ENCODE measurements at places on chromosomes 3 and 15. TPM values are rescaled to one million over a fixed set of nuclear protein-coding genes. Genes with fewer than 3 reads are reported as not detected.

Gene CCRL2
- 5.4 TPM for total RNA-seq

Gene GATM
- total RNA-seq = 39.1 TPM

Gene DNAJA4
- 147 TPM for total RNA-seq

DNA sequence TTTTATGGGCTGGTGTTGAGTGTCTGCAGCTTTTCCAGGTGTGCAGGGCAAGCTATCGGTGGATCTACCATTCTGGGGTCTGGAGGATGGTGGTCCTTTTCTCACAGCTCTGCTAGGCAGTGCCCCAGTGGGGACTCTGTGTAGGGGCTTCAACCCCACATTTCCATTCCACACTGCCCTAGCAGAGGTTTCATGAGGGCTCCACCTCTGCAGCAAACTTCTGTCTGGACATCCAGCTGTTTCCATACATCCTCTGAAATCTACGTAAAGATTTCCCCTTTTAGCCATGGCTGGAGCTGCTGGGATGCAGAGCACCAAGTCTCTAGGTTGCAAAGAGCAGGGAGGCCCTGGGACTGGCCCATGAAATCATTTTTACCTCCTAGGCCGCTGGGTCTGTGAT, 11.6 kb downstream of the RFX7 start:
- DNase-seq = no peak
- no peak overlapping the region for H3K4me3 ChIP-seq
- no peaks in the 10 kb centered on the region for H3K4me1 ChIP-seq

DNA sequence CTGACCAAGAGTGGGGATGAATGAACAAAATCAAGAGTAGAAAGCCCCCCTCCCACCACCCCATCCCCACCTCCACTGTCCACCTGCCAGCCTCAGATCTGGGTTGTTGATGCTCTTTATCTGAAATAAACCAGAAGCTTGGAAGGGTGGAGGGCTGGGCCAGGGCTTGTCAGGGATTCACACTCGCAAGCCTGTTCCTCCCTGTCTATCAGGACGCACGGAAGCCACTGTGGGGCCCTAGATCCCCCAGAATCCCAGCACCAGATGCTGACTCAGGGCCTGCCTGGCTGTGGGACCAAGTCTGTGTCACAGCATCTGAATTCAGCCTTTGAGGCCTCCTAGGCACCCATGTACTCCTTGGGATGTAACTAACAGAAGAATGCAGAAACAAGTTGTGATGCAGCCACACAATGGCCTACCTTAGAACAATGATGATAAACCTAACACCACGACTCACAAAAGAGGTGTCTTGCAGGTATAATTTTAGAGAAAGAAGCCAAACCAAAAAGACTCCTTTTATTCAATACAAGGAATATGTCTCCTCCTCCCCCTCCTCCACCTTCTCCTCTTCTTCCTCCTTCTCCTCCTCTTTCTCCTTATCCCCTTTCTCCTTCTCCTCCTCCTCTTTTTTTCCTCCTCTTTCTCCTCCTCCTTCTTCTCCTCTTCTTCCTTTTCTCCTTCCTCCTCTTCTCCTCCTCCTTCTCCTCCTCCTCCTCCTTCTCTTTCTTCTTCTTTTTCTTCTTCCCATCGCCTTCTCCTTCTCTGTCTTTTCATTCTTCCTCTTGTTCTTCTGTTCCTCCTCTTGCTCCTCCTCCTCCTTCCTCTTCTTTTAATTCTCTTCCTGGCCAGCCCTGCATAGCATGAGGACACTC, 234.7 kb downstream of the PLCL2 start:
- H3K36me3 ChIP-seq = no peaks in the 10 kb centered on the region
- H3K27me3 ChIP-seq = no peaks in the 10 kb centered on the region
- no peak overlapping the region for H3K4me3 ChIP-seq
- no peaks in the 10 kb centered on the region for H3K4me1 ChIP-seq
- H3K27ac ChIP-seq = no peak overlapping the region

DNA sequence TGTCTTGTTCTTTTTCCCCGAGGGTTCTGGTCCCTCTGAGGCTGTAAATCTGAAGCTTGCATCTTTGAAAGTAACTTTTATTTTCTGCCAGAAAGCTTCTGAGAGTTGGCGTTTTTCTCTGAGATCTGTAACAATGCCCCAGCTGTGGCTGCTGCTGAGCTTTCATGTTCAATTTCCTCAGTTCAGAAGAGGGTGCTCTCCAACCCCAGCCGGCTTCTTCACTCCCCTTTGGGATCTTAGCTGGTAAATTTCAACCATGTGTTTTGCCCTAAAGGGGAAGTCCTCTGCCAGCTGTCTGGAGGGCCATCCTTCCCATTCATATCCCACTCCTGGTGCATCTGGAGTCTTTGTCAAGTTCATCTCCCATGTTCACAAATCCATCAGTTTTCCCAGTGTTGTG, 18.3 kb upstream of the CFAP100 start:
- H3K27ac ChIP-seq = no peak overlapping the region
- H3K4me1 ChIP-seq = no peaks in the 10 kb centered on the region
- no peak overlapping the region for H3K4me3 ChIP-seq
- no peaks in the 10 kb centered on the region for H3K36me3 ChIP-seq
- H3K27me3 ChIP-seq = no peaks in the 10 kb centered on the region

DNA sequence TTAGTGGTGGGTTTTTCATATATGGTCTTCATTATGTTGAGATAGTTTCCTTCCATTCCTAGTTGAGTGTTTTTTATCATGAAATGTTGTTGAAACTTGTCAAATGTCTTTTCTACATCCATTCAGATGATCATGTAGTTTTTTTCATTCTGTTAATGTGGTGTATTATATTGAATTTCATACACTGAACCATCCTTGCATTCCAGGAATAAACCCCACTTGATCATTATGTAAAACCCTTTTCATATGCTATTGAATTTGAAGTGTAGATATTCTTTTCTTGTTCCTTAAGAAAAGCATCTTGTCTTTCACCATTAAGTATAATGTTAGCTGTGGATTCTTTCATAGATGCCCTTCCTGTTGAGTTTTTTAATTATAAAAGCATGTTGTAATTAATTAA, 42.9 kb downstream of the PIAS1 start:
- no peak overlapping the region for H3K27ac ChIP-seq
- no peaks in the 10 kb centered on the region for H3K27me3 ChIP-seq
- H3K4me1 ChIP-seq = peaks cover 39% of the 10 kb centered on the region
- no peak for DNase-seq

GRCh38 chr15:58931987-58932588, 1.4 kb downstream of the SLTM start:
- H3K27ac ChIP-seq = peak overlapping the region; percentile 98
- H3K36me3 ChIP-seq = no peaks in the 10 kb centered on the region
- peak overlapping the region; percentile 87 for H3K4me3 ChIP-seq
- DNase-seq = no peak
- H3K4me1 ChIP-seq = peaks cover 32% of the 10 kb centered on the region

DNA sequence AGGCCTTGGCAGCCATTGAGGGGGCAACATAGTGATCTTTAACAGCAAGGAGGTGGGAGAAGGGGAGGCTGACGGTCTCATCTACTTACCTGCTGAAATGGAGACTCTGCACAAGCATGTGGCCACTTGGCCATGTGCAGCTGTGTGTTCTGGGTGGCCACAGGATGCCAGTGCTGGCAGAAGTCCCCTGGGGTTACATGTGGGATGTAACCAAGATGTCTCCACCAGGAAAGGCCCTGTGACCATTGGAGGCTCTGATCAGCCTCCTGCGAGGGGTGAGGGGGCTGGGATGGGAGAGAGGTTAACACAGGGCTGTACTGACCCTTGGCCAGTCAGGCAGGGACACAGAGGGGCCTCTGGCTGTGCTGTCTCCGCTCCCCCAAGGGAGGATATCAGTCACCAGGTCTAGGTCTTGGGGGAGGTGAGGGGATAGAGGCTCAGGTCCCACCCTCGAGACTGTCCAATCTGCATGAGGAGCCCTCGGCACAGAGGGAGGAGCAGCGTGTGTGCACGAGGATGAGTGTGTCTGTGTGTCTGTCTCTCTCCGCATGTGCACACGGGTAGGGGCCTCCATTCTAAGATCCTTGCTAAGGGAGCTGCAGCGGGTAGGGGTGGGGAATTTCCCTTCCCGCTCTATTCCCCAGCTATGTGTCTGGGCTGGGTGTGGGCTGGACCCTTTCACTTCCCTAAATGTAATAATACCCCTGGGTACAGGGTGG, 19.5 kb downstream of the PRKCD start:
- no peaks in the 10 kb centered on the region for H3K4me1 ChIP-seq
- no peak overlapping the region for H3K4me3 ChIP-seq
- H3K27ac ChIP-seq = no peak overlapping the region
- DNase-seq = no peak
- H3K36me3 ChIP-seq = no peaks in the 10 kb centered on the region
- H3K27me3 ChIP-seq = no peaks in the 10 kb centered on the region

DNA sequence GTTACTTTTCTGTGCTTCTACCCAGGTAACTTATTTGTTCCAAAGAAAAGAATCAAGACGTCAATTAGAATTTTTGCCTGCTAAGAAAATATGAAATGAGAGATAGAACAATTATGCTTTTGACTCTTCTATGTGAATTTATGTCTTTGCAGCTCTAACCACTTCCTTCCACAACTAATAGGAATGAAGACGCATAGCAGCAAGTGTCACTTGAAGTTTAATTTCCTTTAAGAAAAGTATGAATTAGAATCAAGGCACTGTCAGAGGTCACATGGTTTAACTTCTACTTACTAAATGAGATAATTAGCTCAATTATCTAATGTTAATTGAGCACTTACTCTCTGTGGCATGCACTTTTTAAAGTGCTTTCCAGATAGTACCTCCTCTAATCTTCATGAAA, 3.3 kb downstream of the WDR49 start:
- peaks cover 11% of the 10 kb centered on the region for H3K4me1 ChIP-seq
- no peak overlapping the region for H3K27ac ChIP-seq
- H3K27me3 ChIP-seq = no peaks in the 10 kb centered on the region

DNA sequence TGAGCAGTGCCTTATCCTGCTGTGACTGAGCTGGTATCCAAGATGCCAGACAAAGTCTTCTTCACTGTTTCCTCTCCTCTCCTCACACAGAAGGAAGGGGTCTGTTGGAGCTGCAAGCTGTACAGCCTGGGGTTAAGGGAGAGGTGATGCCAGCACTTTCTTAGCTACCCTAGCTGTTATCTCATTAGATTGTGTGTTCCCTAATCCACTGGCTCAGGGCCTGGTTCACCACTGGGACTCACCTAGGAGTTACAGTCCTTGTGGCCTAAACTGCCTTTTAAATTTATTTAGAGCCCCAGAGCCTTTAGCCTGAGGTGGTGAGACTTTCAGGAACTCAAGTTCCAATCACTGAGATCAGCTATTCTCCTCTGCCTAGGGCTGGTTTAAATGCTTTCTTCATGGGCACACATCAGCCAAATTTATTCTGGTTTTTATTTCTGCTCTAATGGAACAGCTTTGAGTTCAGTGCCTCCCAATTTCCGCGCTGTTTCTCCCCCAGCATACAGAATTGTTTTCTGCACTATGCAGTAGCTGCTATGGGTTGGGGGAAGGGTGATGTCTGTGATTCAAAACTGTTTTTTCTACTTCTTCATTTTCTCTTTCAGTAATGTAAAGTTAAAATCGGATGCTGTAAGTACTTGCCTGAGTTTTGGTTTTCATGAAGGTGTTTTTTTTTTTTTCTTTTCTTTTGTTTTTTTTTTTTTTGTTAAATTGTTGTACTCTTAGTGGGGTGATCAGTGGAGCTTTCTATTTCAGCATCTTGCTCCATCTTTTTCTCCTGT, 198.8 kb downstream of the DOCK3 start:
- no peak overlapping the region for H3K4me3 ChIP-seq
- no peaks in the 10 kb centered on the region for H3K27me3 ChIP-seq
- no peak overlapping the region for H3K27ac ChIP-seq
- no peak for DNase-seq

DNA sequence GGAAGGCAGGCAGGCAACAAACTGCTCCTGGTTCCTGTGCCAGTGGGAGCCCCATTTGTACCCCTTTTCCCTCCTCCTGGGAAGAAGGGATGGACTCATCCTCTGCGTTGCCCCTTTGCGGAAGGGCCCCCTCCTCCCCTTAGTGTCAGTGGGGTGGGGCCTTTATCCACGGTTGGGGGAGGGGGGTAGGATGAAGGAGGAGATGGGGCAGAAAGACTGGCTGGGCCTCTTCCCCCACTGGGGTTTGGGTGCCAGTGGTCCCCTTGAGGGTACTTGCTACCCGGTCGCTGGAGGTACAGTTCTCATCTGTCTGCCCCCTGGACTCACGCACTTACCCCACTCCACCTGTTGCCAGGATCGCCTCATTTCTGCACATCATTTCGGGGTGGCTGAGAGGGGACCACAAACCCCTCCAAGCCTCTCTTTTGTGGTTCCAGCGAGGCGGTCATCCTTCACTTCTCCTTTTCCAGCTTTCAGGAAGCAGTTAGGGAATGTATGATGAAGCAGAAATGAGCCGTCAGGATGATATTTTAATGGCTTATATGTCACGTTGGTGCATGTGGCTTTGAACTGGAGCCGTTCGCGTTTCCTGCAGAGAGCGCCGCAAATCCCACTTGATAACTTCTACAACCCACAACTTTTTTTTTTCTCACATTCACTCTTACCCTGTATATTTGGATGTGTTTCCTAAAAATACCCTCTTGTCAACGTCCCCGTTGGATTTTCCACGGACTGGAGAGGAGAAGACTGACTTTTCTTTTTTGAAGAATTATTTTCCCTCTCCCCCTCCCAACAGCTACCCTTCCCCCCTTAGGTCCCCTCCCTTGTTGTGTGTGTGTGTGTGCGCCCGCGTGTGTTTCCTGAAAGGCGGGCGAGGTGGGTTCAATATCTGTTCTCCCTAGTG, at the start of gene ZIC4:
Gene ZIC4, minus strand, starts transcription at position 516 of the 904 bp plus-strand sequence. CDS start 3,746 bp downstream, outside the sequence.
- peaks cover 24% of the 10 kb centered on the region for H3K4me1 ChIP-seq
- DNase-seq = no peak
- H3K27ac ChIP-seq = no peak within 1 kb of the TSS
- no peaks in the 10 kb centered on the region for H3K36me3 ChIP-seq
- H3K4me3 ChIP-seq = no peak within 1 kb of the TSS

DNA sequence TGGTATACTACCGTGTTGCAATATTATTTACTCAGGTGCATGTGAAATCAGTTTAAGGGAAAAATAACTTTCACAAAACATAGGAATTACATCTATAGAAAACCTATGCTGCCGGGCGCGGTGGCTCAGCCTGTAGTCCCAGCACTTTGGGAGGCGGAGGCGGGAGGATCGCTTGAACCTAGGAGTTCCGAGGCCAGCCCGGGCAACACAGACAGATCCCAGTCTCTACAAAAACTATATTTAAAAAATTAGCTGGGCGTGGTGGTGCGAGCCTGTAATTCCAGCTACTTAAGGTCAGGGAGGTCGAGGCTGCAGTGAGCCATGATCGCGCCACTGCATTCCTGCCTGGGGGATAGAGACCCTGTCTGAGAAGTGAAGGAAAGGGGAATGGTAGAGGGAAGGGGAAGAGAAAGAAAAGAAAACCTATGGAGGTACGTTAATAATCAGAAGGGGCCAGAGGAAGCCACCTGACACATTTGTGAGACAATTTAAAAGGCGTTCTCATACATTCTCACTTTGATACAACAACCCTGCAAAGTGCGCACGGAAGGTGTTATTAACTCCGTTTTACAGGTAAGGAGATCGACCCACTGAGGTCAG, 456 bp upstream of the TMEM62 start:
- peaks cover 8% of the 10 kb centered on the region for H3K4me1 ChIP-seq
- peak; percentile 5 for DNase-seq
- no peaks in the 10 kb centered on the region for H3K27me3 ChIP-seq
- peak overlapping the region; percentile 23 for H3K27ac ChIP-seq

- peaks cover 6% of the 10 kb centered on the region for H3K4me1 ChIP-seq
- no peak overlapping the region for H3K4me3 ChIP-seq
- H3K27ac ChIP-seq = peak overlapping the region; percentile 53
- H3K27me3 ChIP-seq = no peaks in the 10 kb centered on the region
- H3K36me3 ChIP-seq = no peaks in the 10 kb centered on the region
Measured at GRCh38 chr15:67013696-67014095, 51.7 kb upstream of the SMAD3 start.

- DNase-seq = no peak
- H3K4me1 ChIP-seq = peaks cover 8% of the 10 kb centered on the region
Measured at GRCh38 chr15:83090465-83090864, 17.0 kb upstream of the TM6SF1 start.
